ENCODE measurements at places on chromosomes 16 and 17.

DNA sequence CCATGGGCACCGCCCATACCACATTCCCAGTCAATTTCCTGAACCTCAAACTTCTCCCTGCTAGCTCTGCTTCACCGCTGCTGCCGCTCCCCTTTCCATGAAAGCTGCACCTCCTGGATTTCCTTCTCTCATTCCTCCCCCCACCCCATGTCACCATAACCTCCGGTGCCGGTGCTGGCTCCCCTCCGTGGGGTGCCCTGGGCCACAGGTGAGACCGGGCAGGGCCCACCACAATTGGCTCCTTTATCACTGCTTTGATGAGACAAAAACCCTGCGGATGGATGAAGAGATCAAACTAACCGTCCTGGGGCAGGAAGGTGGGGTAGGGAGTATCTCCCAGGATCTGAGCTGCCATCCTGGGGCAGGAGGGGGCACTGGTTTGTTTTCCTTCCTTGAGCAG, 111.3 kb upstream of the LHX1 start:
- DNase-seq: no peak

GRCh38 chr16:20026361-20027072, 47.2 kb downstream of the GPR139 start:
- no peak for DNase-seq

GRCh38 chr16:85461022-85461813, 151.9 kb upstream of the GSE1 start:
- DNase-seq: peak; percentile 70

DNA sequence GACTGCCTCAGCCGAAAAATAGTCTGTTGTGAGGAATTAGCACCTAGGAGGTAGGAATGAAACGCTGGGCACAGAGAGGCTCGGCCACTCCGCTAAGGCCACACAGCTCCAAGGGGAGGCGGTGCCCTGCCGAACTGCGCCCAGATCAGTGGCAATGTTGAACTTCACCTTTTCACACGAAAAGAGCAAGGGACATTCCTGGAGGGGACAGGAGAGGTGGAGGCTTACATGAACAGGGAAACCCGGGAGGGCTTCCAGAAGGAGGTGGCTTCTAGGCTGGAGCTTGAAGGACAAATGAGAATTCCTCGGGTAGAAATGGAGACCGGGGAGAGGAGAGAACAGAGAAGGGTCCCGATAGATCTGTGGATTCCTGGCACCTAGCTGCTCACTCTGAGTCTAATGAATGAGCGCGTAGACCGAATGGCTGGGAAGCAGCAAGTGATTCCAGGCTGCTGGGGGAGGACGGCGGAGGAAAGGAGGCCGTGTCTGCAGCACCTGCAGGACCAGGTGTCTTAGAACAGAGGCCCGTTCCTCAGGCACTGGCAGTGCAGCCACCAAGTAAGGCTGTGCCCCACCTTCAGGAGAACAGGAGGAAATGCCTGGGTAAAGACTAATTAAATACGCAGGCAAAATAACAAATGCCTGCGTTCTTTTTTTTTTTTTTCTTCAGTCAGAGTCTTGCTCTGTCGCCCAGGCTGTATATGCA, 722 bp upstream of the SLC38A10 start:
- peak; percentile 35 for DNase-seq

- no peak for DNase-seq
Measured at GRCh38 chr16:48326915-48327314, 58.3 kb downstream of the SIAH1 start.

DNA sequence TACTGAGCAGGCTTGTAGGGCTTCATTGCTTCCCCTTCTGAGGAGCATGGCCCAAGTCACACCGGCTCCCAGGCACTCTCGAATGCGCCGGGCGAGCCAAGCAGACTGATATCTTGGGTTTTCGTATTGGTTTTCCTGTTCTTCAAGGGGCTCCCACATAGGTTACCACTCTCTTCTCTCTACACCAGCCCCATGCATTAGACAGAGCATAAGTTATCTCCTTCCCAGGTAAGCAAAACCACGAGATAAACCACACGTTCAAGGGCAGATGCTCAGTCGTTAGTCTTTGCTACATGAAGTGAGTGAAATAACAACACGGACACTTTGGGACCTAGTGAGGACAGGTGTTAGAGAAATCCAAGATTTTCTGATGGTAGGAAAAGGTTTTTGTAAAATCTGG, 211.2 kb downstream of the ABCC12 start:
- DNase-seq: no peak

GRCh38 chr16:65154321-65154720, 32.5 kb upstream of the CDH11 start:
- DNase-seq: no peak

- DNase-seq: no peak
Measured at GRCh38 chr16:9098377-9099090, 7.1 kb downstream of the HAPSTR1 start.

- no peak for DNase-seq
Measured at GRCh38 chr17:42792545-42792944, 6.0 kb downstream of the COA3 start.

DNA sequence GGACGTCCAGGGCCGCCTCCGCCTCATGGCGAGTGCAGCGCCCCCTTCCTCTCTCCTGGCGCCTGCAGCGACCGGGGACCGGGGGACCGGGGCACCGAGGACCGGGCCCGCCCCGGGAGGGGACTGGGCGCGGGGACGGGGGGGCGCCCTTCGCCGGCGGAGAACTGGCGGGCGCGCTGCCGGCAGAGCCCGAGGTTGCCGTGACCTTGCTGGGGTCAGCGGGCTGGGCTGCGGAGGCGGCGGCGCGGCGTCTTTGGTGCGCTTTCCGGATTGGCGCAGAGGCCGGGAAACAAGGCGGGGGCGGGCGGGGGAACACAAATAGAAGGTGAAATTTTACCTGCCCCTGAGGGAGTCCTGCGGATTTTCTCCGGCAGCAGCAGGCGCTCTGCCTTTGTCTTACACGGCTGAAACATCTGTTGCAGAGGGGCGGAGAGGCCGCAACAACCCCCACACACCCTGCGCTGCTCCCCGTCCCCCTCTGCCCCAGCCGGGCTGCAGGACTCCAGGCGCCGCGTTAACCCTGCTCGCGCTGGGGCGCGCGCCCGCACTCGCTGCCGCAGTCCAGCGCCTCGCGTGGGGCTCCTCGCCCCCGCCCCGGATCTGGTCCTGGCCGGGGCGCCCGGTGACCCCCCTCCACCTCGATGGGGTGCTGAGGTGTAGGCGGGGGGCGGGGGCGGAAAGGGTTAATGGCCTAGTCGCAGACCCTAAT, 53.5 kb downstream of the SREBF1 start:
- no peak for DNase-seq

DNA sequence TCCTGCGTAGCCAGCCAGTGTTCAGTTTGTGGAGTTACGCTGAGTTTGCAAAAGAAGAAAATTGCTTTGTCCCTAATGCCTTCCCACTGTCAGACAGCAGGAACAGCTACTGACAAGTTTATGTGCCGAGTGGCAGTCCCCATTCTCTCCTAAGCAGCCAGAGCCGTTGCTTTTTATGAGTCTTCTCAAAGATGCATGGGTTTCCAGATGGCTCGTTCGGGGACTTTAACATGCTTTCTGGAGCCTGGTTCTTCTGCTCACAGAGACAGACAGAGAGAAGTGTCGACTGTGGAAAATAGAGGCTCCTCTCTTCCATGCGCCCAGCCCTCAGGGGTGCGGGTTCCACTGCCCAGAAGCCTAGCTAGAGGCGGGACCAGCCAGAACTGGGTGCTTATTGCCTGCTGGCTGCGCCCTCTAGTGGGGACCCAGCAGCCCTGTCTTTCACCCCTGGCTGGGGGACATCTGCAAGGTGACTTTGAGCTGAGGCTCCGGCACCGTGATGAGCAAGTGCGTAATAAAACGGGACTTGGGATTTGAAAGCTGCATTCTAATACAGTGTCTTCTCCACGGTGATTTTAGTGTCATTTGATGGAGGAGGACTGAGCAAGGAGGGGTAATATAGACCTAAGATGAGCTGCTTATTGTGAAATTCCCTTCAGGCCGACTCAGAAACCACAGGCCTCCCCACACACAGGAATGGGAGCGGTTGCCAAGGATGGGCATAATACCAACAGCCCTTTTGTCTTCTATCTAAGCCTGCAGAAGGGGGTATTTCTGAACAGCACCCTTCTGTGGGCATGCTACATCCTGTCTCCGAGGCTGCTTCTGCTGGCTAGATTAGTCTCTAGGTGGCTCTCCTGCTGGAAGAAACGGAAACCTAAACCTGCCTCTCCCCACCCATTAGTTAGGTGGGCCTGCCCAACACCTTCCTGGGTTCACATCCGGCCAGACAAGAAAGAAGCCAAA, 73.1 kb downstream of the CCDC182 start:
- peak; percentile 70 for DNase-seq

- peak; percentile 54 for DNase-seq
Measured at GRCh38 chr17:75073618-75074047, 14.1 kb upstream of the SLC16A5 start.

DNA sequence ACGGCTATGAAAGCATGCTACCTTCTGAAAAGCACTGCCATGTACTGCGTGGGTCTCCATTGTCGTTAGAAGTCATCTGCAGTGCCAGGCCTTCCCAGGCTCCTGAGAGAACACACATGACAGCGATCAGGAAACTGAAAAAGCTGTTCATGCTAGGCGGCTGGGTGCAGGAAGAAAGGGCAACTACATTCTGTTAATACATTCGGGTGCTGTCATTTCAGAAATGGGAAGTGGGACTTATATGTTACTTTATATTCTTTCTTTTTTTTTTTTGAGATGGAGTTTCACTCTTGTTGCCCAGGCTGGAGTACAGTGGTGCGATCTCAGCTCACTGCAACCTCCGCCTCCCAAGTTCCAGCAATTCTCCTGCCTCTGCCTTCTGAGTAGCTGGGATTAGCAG, 19.9 kb downstream of the CFAP20 start:
- no peak for DNase-seq

DNA sequence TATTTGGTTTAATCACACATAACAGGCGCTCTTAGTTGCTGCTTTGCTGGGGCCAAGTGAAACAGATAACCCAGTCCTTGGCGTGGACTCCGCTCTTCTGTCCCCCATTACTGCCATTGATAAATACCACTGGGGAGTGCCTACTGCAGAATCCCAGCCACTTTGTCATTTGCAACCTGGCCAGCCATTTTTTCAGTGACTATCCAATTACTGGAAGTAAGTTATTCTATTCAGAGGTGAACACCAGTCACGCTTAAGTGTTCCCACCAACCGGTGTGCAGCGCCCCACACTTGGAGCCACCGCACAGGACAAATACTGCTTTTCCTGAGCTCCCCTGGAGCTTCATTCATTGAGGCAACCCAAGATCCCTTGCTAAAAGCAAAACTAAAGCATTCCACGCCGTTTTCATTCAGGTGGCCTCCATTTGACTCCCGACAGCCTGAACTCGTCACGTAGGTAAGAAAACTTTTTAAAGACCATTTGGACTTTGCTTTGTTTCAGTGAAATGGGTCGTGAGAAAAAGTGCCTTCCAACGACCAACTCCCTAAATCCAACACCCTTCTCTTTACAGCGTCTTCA, 1.8 kb downstream of the USP7 start:
- DNase-seq: no peak

- no peak for DNase-seq
Measured at GRCh38 chr17:38636054-38636453, 30.3 kb upstream of the SRCIN1 start.

- DNase-seq: no peak
Measured at GRCh38 chr16:1351215-1351581, 480 bp downstream of the TSR3 start.

DNA sequence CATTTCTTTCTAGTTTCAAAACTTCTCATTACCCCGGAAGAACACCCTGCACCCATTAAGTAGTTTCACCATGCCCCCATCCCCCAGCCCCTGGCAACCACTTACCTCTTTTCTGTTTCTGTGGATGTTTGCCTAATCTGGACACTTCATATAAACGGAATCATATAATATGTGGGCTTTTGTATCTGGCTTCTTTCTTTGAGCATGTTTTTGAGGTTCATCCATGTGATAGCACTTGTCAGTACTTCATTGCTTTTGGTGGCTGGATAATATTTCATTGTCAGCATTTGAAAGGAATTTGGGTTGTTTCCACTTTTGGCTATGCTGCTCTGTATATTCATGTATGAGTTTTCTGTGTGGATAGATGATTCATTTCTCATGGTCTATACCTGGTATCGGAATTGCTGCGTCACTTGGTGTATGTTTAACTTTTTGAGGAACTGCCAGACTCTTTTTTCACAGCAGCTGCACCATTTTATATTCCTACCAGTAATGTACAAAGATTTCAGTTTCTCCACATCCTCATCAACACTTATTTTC, 30.0 kb upstream of the SLC5A10 start:
- peak; percentile 53 for DNase-seq

GRCh38 chr17:4433515-4434031, at the start of gene SPNS3:
Gene SPNS3 (plus strand): TSS chr17:4433940. CDS start chr17:4433968, 28 bp downstream.
- DNase-seq: no peak

DNA sequence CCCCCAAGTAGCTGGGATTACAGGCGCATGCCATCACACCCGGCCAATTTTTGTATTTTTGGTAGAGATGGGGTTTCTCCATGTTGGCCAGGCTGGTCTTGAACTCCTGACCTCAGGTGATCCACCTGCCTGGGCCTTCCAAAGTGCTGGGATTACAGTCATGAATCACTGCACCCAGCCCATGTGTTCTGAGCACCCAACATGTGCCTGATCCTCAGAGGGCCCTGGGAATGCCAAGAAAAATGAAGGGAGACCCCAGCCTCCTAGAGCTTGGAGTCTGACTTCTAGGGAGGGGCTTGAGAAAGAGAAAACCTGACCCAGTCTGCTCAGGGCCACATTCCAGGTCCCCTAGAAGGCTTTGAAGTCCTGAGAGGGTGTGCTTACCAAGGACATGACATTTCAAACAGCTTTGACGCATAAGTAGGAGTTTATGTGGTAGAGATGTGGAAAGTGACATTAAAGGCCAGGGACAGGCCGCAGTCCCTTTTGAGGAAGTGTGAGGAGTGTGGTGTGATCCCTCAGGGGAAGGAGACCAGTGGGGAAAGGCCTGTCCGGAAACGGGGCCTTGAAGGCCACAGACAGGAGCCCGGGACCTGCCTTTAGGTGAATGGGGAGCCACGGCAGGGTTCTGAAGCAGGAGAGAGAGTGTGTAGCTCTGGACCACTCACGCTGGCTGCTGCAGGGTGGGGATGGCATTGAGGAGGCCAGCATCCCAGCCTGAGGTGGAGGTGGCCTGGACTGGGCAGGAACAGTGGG, 1.1 kb upstream of the CCL22 start:
- DNase-seq: no peak

GRCh38 chr16:5851393-5851982, 753.9 kb upstream of the EEF2KMT start:
- DNase-seq: no peak

DNA sequence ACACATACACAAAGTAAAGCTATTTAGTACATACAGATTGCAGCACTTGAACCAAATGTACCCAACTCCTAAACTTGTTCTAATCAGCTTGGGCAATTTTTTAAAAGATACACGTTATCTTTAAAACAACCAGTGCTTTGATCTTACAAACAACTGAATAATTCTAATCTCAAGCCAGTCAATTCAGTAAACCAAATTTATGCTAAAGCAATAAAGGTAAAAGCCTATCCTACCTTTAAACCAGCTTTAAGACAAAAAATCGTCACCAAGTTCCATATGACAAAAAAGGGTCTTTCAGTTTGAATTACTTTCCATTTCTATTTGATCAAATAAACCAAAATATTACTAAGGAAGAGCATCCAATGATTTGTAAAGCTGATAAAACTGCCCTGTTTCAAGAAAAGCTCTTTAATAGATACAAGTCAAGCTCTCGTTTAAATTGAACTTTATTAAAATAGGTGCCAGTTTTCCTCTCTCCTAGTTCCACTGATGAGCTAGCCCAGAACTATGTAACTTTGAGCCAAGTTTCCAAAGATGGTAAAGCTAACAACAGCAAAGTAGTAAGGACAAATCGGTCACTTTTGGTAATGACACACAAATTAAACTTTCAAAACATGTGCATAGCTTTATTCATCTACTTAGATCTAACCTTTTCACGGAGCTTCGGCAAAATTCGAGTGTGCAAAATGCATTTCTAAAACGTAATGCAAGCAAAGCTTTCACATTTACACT, 10.2 kb downstream of the CRYBA1 start:
- DNase-seq: peak; percentile 49
